NCI-H2029 treated with DMSO at 0.1 percent for 48 hours (cell line): ENCODE measurements at places on chromosomes 7 and 10.
A peak's percentile ranks its signal among the peaks of the same experiment; 100 is the strongest.

DNA sequence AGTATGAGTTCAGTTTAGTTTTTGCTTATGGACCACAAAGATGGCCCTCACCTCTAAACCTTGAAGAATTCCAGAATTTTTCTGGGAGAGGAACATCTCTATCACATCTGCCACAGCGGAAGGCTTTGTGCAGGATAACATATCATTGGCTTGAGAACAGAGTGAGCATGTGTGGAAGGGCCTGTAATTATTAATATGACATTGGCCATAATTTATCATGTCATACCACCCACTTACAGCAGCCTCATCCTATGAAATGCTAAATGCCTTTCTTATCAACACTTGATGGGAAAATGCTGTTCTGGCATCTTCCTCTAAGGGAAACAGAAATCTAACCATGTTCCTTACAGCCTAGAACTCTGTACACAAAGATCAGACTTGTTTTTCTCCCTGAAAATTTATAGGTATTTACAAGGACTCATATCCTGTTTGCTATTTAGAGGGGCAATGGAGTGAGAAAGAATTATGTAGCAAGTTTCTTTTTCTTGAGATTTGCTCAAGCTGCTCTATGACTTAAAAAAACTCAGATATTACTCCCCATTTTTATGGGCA is 817.3 kb downstream of the LRMDA start:
- no peak for DNase-seq

GRCh38 chr7:48085942-48086341 is 3.1 kb upstream of the UPP1 start:
- DNase-seq: no peak

DNA sequence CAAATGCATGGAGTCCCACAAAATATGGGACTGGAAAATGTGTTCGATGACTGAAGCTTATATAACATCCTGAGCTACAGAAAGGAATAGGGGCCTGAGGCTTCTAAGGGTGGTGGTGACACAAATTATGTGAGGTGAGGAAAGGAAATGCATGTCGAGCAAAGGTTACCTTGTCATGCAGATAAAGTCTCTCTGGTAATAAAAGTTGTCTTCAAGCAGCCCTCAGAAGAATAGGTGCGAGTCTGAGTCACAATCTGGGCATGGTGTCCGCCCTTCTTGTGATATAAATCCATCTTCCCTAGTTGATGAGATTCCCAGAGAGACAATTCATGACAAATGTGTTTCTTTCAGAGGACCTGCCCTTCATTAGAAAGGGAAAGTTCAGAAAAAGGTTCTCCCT is 985.2 kb upstream of the C7orf33 start:
- no peak for DNase-seq

GRCh38 chr7:94174956-94175355 is 170.8 kb upstream of the BET1 start:
- DNase-seq: no peak

- DNase-seq: peak; percentile 8
Observed at GRCh38 chr7:149873970-149874643, 338 bp downstream of the ATP6V0E2 start.

- no peak for DNase-seq
Observed at GRCh38 chr10:14285941-14286560, 44.7 kb downstream of the FRMD4A start.

DNA sequence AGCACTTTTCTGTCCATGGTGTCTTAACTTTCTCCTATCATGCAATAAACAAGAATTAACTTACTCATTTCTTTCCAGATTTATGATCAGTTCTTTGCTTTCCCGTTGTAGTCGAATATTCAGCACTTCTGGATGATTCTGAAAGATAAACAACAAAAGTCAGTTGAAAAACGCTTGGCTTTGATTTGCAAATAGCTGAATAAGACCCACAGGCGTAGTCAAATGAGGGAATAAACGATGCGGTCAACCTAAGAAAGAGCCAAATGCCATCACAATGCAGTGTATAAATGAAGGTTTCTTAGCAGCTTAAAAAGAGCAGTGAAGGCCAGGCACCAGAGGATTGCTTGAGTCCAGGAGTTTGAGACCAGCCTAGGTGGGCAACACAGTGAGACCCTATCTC is 109.4 kb downstream of the ADAM12 start:
- DNase-seq: no peak

DNA sequence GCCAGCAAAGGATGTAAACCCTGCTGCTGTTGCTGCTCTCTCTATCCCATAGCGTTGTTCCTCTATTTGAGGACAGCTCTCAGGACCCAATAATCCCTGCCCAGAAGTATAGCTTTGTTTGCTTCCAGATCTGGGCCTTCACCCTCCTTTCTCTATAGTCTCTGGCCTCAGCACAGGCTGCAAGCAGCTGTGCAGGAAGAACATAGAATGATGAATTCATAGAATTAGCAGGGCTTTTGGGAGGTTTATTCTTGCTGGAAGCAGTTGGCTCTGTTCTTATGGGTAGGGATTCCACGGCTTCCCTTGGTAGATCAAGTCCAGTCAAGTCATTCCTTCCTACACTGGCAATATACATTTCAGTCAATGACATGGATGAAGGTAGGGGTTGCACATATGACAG is 354.7 kb downstream of the HPSE2 start:
- no peak for DNase-seq

- no peak for DNase-seq
Observed at GRCh38 chr10:106765241-106765754, 399.2 kb downstream of the SORCS1 start.

GRCh38 chr7:81013083-81013817 is 94.4 kb upstream of the SEMA3C start:
- no peak for DNase-seq

GRCh38 chr7:82294382-82294784 is 149.2 kb downstream of the CACNA2D1 start:
- DNase-seq: no peak

DNA sequence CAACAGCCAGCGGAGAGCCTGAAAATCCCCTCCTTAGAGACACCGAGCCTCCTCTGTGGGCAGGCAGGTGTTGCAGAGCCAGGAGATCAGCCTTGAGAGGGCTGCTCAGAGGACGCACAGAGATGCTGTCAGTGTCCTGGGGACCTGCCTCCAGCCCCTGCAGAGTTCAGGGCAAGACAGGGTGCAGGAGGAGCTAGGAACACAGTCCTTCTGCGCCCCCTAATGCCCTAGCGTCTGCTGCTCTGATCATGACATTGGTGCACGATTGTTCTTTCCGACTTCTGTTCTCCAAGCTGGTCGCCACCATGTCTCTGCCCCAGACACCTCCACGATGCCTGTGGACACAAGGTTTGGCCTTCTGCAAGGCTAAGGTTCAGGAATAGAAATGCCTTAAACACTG is 613.7 kb upstream of the MKI67 start:
- DNase-seq: no peak

DNA sequence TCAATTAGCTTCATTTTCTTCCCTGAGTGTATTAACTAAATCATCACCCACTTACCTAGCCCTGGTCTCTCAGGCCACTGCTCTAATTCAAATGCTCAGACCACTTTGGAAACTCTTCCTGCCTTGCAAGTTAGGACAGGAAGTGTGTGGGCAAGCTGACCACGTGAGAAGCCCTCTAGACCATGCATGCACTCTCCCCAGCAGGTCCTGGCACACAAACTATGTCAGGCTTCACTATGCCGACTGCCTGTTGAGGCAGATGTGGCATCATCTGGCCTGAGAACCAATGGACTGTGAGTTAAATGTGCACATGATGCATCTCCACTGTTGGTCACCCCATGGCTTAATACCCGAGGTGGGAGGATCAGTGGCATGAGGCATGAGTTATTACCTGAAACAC is 439.6 kb downstream of the GRID1 start:
- no peak for DNase-seq

DNA sequence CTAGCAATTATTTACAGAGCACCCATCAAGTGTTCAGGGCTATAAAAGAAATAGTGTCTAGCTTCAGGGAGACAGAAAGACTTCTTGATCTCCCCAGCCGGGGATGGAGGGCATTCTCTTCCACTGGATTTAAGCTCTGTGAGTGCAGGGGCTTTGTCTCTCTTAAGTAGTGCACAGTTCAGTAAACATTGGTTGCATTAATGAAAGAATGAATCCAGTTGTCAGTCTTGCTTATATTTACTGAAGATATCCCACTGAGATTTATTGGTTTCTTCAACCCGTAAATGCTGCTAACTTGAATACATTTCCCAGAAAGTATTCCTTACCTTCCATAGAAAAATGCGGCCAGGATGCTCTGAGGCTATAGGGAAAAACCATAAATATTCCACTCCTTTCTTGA is 41.9 kb downstream of the AUTS2 start:
- no peak for DNase-seq

DNA sequence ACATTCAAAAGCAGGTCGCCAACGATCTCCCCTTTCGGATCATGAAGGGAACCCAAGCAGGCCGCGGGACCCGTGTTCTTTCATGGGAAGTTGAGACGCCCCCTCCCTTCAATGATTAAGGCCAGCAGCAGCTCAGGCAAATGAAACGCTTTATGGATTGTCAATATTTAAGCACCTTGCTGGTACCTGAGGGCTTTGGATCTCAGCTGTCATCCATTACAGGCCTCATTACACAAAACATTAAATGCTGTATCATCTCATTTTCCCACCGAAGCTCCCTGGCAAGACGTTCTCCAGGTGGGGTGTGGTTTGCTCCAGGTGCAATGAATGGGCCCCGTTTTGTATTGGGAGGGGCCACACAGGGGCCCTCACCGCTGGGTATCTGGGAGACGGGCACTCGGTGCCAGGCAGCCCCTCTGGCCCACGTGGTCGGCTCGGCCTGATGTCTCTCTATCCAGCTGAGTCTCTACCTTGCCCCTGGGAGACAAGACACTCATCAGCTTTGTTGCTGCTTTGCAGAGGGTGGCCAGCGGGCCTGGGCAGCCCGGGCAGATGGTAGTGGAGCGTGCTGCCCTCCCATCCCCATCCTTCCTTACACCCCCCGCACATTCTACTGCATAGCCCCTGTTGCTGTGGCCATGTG is 456.1 kb upstream of the FOXK1 start:
- no peak for DNase-seq

- DNase-seq: no peak
Observed at GRCh38 chr7:102129636-102130370, 156.9 kb upstream of the SH2B2 start.

DNA sequence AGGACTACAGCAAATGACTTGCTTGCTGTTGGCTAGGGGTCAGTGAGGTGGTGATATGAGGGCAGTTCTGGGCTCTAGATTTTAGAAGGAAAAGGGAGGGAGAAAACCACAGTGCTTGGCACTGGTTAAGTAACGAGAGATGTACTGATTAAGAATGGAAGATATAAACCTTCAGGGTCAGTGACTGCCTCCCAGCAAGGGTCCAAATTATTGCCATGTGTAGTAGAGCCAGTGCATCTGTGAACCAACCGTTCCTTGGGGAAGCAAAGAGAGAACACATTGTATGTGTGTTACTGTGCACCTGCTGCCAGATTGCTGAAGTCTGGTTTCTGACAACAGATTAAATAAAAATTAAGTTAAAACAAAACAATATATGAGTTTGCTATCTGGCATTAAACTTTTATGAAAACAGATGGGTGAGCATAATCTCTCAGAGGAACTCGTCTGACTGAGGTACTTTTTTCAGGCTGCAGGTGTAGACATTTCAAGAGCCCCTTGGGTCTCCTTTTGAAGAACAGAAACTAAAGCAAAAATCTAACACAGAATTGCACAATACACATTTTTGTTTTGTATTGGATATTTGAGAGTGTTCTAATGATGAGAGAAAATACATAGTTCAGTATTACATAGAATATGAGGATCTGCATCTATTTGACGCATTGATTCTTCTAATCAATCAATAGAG is 1120.6 kb downstream of the SORCS3 start:
- no peak for DNase-seq

DNA sequence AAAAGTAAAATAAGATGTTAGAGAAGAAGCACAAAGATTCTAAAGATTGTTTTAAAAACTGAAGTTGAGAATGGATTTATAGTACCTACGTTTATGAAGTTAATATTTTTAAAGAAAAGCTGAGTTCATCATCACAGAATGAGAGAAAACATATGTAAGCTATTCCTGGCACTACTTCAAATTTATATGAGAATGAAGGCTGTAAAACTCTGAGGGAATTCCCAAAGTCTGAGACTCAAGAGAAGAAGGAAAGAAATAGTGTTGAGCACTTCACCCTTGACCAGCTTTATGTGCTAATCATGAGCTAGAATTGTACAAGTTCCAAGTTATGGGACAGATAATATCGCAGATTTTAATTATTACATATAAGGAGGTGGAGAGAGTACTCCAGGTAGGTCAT is 323.7 kb upstream of the GNAI1 start:
- DNase-seq: no peak

DNA sequence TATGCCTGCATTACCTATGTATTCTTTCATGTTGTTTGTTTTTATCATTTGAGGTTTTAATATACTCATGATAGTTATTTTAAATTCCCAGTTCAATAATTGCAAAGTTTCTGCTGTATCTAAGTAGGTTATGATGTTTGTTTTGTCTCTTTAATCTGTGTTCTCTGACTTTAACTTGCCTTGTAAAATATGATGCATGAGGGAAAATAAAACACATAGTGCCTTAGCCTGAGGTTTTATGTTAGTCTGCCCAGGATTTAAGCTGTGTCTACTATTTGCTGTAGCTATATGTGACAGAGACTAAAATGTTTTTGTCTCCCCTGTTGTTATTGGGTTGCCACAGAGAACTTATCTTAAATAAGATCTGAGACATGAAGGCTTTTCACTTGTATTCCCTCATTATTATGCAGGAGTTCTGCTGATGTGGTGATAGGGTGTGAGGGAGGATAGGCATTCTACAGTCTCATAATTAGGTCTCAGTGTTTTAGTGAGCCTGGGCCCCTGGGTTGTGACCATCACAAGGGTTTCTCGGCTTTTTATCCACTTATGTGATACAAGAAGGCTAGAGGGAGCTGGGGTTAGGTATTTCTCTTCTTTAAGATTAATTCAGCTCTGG is 582.5 kb downstream of the CNTNAP2 start:
- no peak for DNase-seq

DNA sequence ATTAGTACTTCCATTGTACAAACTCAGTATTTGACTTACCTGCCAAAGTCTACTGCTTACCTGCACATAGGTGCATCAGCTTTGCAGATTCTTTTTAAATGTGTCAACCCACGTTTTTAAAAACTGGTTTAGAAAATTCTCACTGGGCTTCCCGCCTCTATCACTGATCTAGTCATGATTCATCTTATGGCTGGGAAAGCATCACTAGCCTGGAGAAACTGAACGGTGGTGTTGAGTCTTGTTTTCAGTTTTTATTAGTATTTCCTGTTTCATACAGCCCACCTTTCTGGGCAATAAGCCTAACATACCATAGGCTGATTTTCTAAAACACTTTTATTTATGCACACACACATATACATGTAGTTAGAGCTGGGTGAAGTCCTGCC is 19.7 kb downstream of the DOCK1 start:
- no peak for DNase-seq

- DNase-seq: no peak
Observed at GRCh38 chr10:110414548-110415309, 83.0 kb upstream of the DUSP5 start.

GRCh38 chr7:50655020-50655419 is 89.8 kb upstream of the DDC start:
- no peak for DNase-seq

GRCh38 chr10:11197878-11198277 is 180.2 kb downstream of the CELF2 start:
- DNase-seq: no peak

GRCh38 chr10:80139265-80139664 is 6.7 kb downstream of the PLAC9 start:
- DNase-seq: no peak

- DNase-seq: no peak
Observed at GRCh38 chr10:44183667-44184632, 200.9 kb downstream of the CXCL12 start.

GRCh38 chr7:116610210-116610609 is 61.8 kb upstream of the MET start:
- DNase-seq: no peak

- DNase-seq: no peak
Observed at GRCh38 chr7:65827366-65827765, 45.5 kb upstream of the VKORC1L1 start.
